ENCODE measurements at places on chromosomes 3 and 15.

DNA sequence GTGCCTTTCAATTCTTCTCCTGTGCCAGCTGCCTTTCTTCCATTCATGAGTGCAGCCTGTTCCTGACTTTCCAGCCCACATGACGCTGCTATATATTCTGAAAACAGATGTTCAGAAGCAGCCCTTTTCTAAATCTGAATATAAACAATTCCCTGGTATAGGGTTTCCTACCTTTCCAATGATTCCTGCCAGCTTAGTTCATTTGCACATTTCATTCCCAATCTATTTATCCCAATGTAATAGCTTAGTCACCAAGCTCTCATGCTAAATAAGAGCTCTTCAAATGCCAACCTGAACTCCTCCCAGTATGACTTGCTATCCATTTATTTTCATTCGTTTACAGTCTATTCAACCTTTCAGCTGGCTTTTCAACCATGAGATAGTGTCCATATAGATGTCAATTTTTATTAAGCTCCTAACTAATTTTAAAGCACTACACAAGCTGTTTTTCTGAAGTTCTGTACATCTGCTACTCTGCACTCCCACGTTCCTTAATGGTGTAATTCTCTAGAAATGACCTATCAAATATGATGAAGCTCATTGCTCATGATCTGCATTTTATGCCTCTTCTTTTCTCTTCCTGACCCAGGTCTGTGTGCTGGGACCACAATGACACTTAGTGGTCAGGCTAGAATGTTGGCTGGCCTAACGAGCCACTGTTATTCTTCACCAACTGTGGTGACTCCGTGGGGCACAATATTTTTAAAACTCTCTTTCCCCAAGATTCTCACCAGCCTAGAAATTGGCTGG lies 605.0 kb upstream of the TBL1XR1 start:
- DNase-seq = peak; percentile 66

DNA sequence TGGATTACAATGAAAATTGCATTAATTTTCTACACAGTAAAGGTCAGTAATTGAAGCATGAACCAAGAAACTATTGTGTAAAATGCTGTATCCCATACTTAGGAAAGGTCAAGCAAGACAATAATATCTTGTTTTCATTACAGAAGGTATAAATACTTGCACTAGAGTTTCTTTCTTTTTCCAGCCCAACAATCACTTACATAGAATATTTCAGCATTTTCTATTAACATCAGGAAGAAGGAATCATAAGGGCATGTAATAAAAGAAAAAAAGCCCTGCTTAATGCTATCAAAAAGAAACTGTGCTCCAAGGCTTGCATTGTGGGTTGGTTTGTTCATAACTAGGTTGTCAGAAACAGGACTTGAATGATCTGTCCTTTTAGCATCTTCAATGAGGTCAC lies 215.1 kb downstream of the MCTP2 start:
- no peak for DNase-seq

DNA sequence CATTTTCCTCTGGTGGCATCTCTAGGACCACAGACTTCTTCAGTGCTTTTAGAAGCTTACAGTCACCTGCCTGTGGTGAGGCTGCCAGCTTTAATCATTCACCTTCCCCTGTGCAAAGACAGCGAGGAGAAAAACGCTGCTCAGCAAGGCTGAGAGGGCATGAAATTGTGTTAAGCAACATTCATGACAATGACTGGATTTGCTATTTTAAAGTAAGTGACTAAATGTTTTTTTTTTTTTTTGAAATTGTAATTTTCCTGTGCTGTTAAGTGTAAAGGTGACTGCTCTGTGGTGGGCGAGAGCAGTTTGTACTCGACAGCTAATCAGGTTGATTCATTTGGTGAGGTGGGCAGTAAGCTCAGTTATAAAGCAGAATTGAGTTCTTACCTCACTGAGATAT lies 240.4 kb downstream of the NSUN3 start:
- no peak for DNase-seq

DNA sequence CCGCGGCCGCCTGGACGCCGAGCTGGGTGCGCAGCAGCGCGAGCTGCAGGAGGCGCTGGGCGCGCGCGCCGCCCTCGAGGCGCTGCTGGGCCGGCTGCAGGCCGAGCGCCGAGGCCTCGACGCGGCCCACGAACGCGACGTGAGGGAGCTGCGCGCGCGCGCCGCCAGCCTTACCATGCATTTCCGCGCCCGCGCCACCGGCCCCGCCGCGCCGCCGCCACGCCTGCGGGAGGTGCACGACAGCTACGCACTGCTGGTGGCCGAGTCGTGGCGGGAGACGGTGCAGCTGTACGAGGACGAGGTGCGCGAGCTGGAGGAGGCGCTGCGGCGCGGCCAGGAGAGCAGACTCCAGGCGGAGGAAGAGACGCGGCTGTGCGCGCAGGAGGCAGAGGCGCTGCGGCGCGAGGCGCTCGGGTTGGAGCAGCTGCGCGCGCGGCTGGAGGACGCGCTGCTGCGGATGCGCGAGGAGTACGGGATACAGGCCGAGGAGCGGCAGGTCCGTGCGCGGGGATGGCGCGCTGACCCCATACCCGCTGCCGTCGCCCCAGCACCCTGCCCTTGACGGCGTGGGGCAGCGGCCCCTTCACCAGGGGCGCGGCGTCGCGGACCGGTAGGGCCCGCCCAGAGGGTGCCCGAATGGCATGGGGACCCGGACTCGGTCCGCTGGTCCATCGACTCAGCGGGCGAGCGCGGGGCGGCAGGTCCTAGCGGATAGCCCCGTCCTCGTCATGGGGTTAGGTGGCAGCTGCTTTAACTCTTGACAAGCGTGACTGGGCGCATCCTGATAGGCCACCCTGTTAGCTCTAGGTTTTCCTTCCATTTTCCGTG lies 848 bp downstream of the SYNM start:
- DNase-seq = peak; percentile 23

- peak; percentile 55 for DNase-seq
These were observed 116.3 kb downstream of the RPL22L1 start for GRCh38 chr3:170753421-170754310.
